ENCODE measurements at places on chromosomes 7 and 10.

DNA sequence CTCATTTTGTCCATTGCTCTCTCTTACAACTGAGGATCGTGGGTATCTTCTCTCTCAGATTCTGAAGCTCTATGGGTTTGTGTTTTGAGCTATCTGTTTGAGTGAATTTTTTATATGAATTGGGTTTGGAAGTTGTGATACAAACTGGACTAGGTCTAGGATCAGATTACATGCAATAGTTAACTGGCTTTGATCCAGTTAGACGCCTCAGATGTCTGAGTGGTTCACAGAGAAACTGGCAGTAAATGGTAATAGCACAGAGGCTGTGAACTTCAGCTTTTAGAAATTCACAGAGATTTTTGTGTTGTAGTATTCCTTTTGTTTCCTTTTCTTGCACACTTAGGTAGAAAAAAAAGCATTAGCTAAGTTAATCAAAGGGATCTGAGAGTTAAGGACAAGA lies 12.7 kb upstream of the DNMBP start:
- DNase-seq, result no peak

DNA sequence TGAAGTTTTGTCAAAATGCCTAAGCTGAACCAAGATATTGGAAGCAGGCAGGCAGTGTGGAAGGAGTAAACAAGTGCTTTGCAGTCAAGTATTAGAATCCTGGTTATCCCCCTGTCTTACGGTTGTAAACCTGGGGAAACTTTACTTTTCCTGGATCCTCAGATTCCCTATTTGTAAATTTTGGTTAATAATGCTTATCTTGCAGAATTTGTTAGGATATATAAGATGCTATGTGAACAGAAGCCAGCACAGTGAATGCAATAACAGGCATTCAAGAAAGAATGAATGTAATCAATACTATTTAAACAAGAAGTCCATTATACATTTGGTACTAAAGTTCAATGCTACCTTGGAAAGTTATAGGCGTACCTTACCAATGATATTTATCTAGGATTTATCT lies 91.8 kb upstream of the STK17A start:
- DNase-seq, result no peak

- DNase-seq, result no peak
Measured at GRCh38 chr7:94540428-94540827, 30.8 kb downstream of the CASD1 start.

DNA sequence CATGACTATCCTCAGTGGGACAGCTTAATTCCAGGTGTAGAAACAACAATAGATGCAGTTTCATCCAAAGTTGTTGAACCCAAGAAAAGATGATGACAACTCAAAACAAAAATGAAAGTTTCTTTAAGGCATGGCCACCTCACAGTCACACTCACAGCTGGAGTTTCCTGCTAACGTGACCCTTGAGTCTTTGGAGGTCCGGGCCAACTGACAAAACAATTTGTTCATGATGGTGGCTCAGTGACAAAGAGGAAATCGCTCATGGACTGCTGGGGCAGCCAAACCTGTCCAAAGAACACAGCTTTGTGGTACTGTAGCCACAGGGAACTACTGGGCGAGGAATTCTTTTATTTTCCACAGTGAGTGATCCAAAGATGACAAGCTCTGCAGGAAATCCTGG lies 96.0 kb upstream of the JCAD start:
- no peak for DNase-seq

- no peak for DNase-seq
Measured at GRCh38 chr10:79385804-79386531, 38.7 kb downstream of the PPIF start.

- no peak for DNase-seq
Measured at GRCh38 chr10:27258838-27259812, 18.5 kb upstream of the ACBD5 start.

GRCh38 chr7:111164442-111164841 lies 73.5 kb downstream of the LRRN3 start:
- DNase-seq, result no peak

GRCh38 chr7:36620166-36620708 lies 104.1 kb downstream of the AOAH start:
- DNase-seq, result no peak

GRCh38 chr7:2718296-2718965 lies 30.4 kb downstream of the AMZ1 start:
- DNase-seq, result no peak

DNA sequence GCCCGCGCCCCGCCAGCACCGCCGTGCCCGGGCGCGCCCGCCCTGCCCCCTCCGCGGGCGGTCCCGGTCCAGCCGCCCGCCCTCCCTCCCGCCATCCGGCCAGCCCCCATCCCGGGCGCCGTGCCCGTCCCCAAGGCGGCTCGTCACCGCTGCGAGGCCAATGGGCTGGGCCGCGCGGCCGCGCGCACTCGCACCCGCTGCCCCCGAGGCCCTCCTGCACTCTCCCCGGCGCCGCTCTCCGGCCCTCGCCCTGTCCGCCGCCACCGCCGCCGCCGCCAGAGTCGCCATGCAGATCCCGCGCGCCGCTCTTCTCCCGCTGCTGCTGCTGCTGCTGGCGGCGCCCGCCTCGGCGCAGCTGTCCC lies at the start of gene HTRA1:
TSS of gene HTRA1 (plus strand) at position 187 of the 362 bp plus-strand sequence. CDS start at position 287, 100 bp downstream.
- no peak for DNase-seq

DNA sequence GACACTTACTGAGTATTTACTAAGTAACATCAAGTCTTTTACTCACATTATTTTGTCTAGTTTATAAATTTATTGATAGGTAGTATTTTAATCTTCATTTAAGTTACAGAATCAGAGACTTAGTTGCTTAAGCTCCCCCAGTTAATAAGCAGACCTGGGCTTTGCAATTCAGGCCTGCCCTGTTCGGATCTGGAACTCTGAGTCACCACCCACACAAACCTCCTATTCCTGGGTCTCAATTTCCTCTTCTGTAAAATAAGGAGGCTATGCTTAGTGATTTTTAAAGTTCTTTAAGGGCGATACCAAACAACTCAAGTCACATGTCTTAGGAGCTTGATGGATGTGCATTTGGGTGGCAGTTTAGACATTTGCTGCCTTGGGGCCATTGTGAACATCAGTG lies 3.5 kb upstream of the MGAM start:
- DNase-seq, result no peak

GRCh38 chr7:98354052-98354451 lies 46.8 kb downstream of the BAIAP2L1 start:
- no peak for DNase-seq

DNA sequence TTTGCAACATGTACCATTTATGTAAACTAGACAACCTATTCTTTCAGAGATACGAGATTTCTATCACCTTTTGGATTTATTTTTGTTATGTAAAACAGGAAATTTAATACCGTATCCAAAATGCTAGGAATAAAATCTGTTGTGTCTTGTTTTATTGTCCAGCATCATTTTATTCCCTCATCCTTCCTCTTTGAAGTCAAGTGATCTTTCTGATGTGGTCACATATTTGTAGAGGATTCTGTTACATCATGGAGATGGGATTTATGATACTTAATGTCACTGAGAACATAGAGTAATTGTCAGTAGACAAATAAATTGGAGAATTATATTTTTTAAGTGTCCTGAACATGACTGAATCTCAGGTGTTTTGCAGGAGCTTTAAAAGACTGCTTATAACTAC lies 64.7 kb downstream of the ZNF277 start:
- no peak for DNase-seq

DNA sequence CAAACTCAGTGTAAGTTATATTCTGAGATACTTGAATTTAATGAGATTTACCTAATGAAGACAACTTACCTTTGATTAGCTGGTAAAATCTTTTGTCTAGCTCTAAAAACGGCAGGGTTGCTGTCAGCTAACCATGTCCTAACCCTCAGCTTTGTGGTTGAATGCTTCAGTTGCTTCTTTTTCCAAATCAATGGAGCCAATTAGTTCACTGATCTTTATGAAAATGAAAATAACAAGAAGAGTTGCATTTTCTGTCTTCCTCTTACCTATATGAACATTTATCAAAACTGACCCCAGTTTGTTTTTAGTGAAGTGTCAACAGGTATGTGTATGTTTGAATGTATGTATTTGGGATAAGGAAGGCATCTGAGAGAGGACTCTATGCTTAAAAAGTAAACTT lies 253.1 kb upstream of the MTPN start:
- DNase-seq, result no peak

DNA sequence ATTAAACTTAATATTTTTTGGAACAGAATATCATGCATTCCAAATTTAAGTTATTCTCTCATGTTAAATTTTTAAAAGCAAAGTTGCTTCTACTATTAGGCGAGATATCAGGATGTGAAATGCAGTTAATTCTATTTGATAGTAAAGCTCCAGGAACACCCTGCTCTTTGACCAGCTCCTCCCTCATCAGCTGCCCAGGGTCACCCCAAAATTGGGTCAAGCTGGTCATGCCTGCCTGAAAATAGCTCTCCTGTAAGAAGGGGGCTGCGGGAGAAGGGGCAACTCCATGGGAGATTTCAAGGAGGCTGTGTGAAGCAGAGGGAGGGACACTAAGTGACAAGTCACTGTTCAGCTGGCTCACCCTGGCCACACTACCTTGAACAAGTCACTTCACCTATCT lies 5.9 kb downstream of the PPP1R3C start:
- DNase-seq, result no peak

GRCh38 chr7:12768948-12769347 lies 81.5 kb downstream of the ARL4A start:
- no peak for DNase-seq

DNA sequence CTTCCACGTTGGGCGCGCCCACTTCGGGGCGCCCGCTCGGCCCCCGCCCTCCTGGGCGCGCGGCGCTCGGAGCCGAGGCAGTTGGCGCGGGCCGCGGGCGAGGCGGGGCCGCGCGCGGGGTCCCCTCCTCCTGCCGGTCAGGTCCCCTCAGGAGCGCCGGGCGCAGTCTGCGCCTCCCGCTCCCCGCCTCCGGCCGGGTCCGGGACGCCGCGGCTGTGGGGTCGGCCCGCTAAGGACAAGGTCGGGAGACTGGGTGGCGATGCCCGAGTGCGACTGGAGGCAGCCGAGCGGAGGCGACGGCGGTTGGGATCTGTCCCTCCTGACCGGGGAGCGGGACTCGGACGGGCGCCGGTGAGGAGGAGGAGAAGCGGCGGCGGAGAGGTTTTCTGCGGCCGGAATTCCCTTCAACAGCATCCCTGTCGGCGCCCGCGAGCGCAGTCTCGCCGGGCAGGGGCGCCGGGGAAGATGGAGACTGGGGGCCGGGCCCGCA lies at the start of gene ATRNL1:
TSS of gene ATRNL1 (plus strand) at position 80 of the 490 bp plus-strand sequence. CDS start at position 466, 386 bp downstream.
- DNase-seq, result no peak

DNA sequence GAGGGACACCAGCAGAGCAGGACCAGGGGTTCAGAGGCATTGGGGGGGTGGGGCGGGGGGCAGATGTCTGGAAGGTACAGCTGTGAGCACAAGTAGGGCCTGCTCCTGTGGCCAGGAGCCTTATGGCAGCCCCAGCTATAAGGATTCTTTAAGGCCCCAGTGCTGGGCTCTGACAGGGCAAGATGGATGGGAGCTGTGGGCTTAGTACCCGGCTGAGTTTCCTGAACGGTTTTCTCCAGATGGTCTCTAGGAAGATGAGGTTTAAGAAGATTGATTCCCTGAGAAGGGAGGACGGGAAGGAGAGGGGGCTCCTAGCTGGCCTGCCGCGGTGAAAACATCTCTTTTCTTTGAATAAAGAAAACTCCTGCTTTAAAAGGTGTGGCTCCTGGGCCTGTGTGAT lies 30.1 kb upstream of the COMTD1 start:
- no peak for DNase-seq

DNA sequence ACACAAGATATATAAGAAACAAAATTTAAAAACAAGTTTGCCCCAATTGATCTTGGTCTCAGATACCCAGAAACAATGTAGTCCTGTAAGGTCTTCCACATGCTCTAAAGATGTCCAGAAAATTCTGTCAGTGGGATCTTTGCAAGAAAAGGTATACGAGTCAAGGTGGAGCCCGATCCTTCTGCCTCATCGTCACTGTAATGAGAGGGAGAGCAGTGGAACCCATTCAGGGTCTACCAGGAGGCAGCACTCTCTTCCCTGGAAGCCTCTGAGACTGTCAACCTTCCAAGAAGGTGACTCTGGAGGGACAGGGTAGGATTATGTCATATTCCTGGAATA lies 112.8 kb downstream of the JCAD start:
- no peak for DNase-seq

DNA sequence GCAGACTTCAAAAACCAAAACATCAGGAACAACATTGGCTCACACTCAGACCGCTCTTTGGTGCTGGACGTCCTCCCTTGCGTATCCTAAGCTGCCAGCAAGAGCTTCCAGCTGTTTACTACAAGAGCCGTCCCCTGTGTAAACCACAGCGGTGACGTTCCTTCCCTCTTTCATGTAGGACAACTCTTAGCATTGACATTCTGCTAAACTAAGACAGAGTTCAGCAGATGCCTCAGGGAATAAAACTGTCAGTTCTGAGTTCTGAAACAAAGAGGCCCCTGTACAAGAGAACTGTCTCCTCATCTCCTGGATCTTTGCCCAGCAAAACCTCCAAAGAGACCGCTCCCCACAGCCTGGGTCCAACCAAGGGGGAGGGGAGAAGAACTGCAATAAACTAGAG lies 57.8 kb upstream of the OPALIN start:
- DNase-seq, result no peak

DNA sequence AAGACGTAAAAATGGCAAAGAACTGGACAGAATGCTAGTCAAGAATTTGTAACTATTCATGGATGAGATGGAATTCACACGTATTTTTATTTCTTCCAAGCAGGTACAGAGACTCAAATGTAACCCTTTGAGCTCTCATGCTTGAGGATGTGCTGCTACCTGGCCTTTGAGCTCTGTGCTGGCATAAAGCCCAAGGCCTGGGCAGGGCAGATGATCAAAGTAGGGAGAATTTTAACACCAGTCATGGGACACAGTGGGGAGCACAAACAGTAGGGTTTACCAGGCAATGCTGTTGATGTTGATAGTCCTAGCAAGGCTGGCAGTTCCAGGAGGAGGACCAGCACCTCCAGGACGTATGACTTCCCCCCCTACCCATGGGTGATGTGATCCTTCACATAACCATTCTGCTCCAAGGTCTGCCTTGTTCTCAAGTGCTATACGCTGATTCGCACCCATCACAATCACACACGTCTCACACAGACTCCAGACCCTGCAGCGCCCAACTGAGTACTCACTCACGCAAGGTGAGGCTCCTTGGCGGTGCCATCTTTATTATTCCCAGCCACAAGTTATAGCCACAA lies 48.6 kb upstream of the DLG5 start:
- DNase-seq, result no peak

- no peak for DNase-seq
Measured at GRCh38 chr7:65910237-65910636, 37.4 kb downstream of the VKORC1L1 start.

DNA sequence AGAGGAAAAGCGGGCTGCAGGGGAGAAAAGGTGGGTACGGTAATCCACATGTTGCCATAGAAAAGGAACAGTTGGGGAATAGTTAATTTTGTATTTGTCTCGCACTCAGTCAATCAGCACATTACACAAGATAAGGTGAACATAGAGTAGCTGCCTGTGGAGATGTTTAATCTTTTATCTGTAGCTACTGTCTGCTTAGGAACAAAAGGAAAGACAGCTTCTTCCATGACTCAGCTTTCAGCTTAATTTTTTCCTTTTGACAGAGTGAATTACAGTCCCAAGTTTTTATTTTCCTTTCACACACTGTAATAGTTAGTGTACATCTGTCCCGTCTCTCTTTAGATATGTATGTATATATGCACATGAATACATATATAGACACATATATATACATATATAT lies 39.3 kb upstream of the PODXL start:
- no peak for DNase-seq

GRCh38 chr10:94049911-94050310 lies 56.2 kb downstream of the PLCE1 start:
- no peak for DNase-seq

Measured in stimulated activated CD4-positive, alpha-beta T cell treated with anti-CD3 and anti-CD28 coated beads, Interleukin-1b, Interleukin-23, amount 100 ng/mL, for 1 hour (primary cell).